Regular cardiac myocyte (primary cell): ENCODE measurements at places on chromosomes 7 and 10. TPM values are rescaled to one million over a fixed set of nuclear protein-coding genes. Genes with fewer than 3 reads are reported as not detected.

The ABCB1 gene
- 1.2 and 2.0 TPM in 2 replicates for total RNA-seq

The DDX21 gene
- total RNA-seq, result 69.9 and 127 TPM in 2 replicates

The SYT15 gene
- under 0.01 TPM in 1 of 2 replicates, not detected in the other for total RNA-seq

The PPP1R9A gene
- total RNA-seq, result 0.56 and 0.77 TPM in 2 replicates

The ETV1 gene
- total RNA-seq, result 14.1 and 16.7 TPM in 2 replicates

The FOXP2 gene
- total RNA-seq, result under 0.01 TPM in 1 of 2 replicates, not detected in the other

The ERV3-1 gene
- 8.6 and 22.3 TPM in 2 replicates for total RNA-seq

The MACC1 gene
- total RNA-seq, result under 0.01 and 1.1 TPM in 2 replicates

The MRLN gene
- total RNA-seq, result not detected in 2 replicates

The ABHD11 gene
- 5.4 and 20.9 TPM in 2 replicates for total RNA-seq

The FGFBP3 gene
- total RNA-seq, result 0.56 and 0.77 TPM in 2 replicates

The TMEM184A gene
- total RNA-seq, result under 0.01 and 0.19 TPM in 2 replicates

The CTAGE8 gene
- 0.19 TPM in 1 of 2 replicates, not detected in the other for total RNA-seq

The GPR15LG gene
- total RNA-seq, result not detected in 2 replicates

The PLAC9 gene
- total RNA-seq, result 12.8 and 19.4 TPM in 2 replicates

The IFIT2 gene
- 12.3 and 22.8 TPM in 2 replicates for total RNA-seq

The ADAP1 gene
- total RNA-seq, result 4.4 and 16.3 TPM in 2 replicates

The ACSM6 gene
- not detected in 2 replicates for total RNA-seq

The OR2A5 gene
- total RNA-seq, result not detected in 2 replicates

The VPS37D gene
- 2.3 and 5.9 TPM in 2 replicates for total RNA-seq

The SPDYE3 gene
- total RNA-seq, result not detected in 2 replicates

The SKIDA1 gene
- total RNA-seq, result 0.56 and 0.58 TPM in 2 replicates

The RNF148 gene
- total RNA-seq, result 0.28 and 0.38 TPM in 2 replicates

The ADARB2 gene
- total RNA-seq, result not detected in 2 replicates

The TDRD1 gene
- 1.9 and 5.1 TPM in 2 replicates for total RNA-seq

The CDC123 gene
- total RNA-seq, result 123 and 198 TPM in 2 replicates

The UNCX gene
- total RNA-seq, result not detected in 2 replicates

The MYO1G gene
- under 0.01 TPM in 2 replicates for total RNA-seq

The HMX2 gene
- total RNA-seq, result not detected in 2 replicates

The CUBN gene
- 0.56 and 0.77 TPM in 2 replicates for total RNA-seq

The TACC2 gene
- 1.1 and 3.6 TPM in 2 replicates for total RNA-seq

The MEIG1 gene
- not detected in 2 replicates for total RNA-seq

The NPY gene
- not detected in 2 replicates for total RNA-seq

The GRM3 gene
- total RNA-seq, result not detected in 2 replicates

The PIK3AP1 gene
- total RNA-seq, result 0.85 TPM in 1 of 2 replicates, not detected in the other

The MYOF gene
- total RNA-seq, result 231 and 336 TPM in 2 replicates

The CBLL1 gene
- 15.0 and 15.2 TPM in 2 replicates for total RNA-seq

The EBLN1 gene
- not detected in 2 replicates for total RNA-seq

The KCND2 gene
- 2.1 and 10.1 TPM in 2 replicates for total RNA-seq

The CLRN3 gene
- total RNA-seq, result not detected in 2 replicates

The PRSS2 gene
- total RNA-seq, result not detected in 2 replicates

The ZNF438 gene
- total RNA-seq, result 1.3 and 2.3 TPM in 2 replicates

The SCART1 gene
- total RNA-seq, result 0.77 and 1.1 TPM in 2 replicates
